ENCODE measurements at places on chromosomes 6 and 20. TPM values are rescaled to one million over a fixed set of nuclear protein-coding genes. Genes with fewer than 3 reads are reported as not detected.
A peak's percentile ranks its signal among the peaks of the same experiment; 100 is the strongest.

Gene ADGRG6
- total RNA-seq = 0.35 TPM

Gene CLPSL2
- total RNA-seq = not detected

Gene TMC2
- total RNA-seq = not detected

Gene DYNLT2
- 1.4 TPM for total RNA-seq

Gene SLC35F1
- not detected for total RNA-seq

Gene GSTA1
- total RNA-seq = not detected

Gene FNDC11
- total RNA-seq = 0.13 TPM

Gene HLA-DPB1
- total RNA-seq = 20.8 TPM

Gene ENPP3
- total RNA-seq = 1.3 TPM

Gene SLC22A7
- not detected for total RNA-seq

Gene BPIFB2
- not detected for total RNA-seq

GRCh38 chr6:52389626-52390360 lies 27.8 kb downstream of the PAQR8 start:
- no peaks in the 10 kb centered on the region for H3K36me3 ChIP-seq
- peaks cover 66% of the 10 kb centered on the region for H3K4me1 ChIP-seq
- peak overlapping the region; percentile 33 for H3K4me3 ChIP-seq
- peak overlapping the region; percentile 55 for H3K27ac ChIP-seq
- H3K27me3 ChIP-seq = no peaks in the 10 kb centered on the region
- peak; percentile 60 for DNase-seq

DNA sequence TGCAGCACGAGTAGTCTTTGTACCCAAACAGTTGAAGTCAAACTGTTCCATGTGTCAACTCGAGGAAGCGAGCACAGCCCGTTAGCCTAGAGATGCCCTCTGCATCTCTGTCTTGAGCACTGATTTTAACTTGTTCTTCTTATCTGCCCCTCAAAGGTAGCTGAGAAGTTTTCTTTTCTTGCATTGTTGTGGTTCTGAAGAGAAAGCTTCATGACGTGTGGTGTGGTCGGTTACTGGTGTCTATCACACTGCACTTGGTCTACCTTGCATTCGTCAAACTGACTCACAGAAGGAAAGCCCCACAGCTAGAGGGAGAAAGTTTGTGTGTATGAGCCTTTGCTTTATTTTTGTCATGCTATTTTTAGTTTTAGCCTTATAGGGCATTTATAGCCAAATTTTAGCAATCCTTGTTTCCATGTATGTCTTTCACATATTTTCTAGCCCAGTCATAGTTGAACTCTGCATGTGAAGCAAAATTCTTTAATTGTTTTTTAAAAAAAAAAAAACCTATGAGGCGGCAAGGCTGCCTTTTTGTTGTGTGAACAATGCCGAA lies 115.1 kb downstream of the JAG1 start:
- no peak for DNase-seq
- no peaks in the 10 kb centered on the region for H3K36me3 ChIP-seq
- no peak overlapping the region for H3K4me3 ChIP-seq
- H3K27me3 ChIP-seq = no peaks in the 10 kb centered on the region
- H3K4me1 ChIP-seq = no peaks in the 10 kb centered on the region

- H3K27me3 ChIP-seq = no peaks in the 10 kb centered on the region
- no peak overlapping the region for H3K27ac ChIP-seq
- H3K4me3 ChIP-seq = no peak overlapping the region
Measured at GRCh38 chr6:61989616-61990015, 296.4 kb downstream of the KHDRBS2 start.

- H3K36me3 ChIP-seq = no peaks in the 10 kb centered on the region
- no peak for DNase-seq
- H3K27me3 ChIP-seq = peaks cover 3% of the 10 kb centered on the region
- H3K27ac ChIP-seq = no peak overlapping the region
Measured at GRCh38 chr6:36650848-36651478, 27.6 kb upstream of the CDKN1A start.

DNA sequence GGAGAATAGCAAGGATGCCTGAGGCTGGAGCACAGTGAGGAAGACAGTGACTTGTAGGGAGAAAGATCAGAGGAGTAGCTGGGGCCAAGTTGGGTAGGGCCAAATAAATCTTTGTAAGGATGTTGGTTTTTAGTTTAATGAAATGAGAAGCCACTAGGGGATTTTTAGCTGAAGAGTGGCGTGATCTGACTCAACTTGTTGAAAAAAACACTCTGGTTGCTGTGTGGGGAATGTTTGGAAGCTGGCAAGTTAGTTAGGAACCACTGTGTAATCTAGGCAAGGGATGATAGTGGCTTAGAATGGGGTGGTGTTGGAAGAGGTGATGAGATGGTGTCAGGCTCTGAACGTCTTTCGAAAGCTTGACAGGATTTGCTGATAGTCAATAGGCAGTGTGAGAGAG lies 176.1 kb upstream of the HDDC2 start:
- H3K4me3 ChIP-seq = no peak overlapping the region
- H3K27ac ChIP-seq = no peak overlapping the region
- no peaks in the 10 kb centered on the region for H3K36me3 ChIP-seq
- DNase-seq = no peak
- H3K4me1 ChIP-seq = no peaks in the 10 kb centered on the region
- H3K27me3 ChIP-seq = no peaks in the 10 kb centered on the region

GRCh38 chr20:58901488-58902402 lies 49.2 kb downstream of the GNAS start:
- no peaks in the 10 kb centered on the region for H3K27me3 ChIP-seq
- H3K36me3 ChIP-seq = peaks cover 34% of the 10 kb centered on the region
- no peak for DNase-seq
- H3K4me1 ChIP-seq = peaks cover 8% of the 10 kb centered on the region

DNA sequence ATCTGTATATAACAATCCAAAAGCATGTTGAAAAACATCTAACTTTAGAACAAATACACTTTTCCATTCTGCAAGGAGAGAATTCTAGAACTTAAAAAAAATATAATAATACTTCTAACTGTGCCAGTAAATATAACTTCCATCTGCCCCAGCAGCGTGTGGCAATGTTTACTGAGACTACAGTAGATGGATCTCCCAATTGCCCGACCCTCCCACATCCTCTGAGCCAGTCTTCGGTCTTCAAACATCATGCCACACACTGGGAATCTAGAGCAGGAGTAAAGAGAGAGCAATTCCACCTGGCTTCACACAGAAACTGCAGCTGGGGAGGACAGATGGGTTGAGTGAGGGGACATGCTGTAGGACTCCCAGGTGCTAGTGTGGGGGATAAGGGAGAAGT lies 121.3 kb upstream of the NHSL1 start:
- no peak overlapping the region for H3K27ac ChIP-seq
- no peaks in the 10 kb centered on the region for H3K27me3 ChIP-seq
- no peak overlapping the region for H3K4me3 ChIP-seq
- no peaks in the 10 kb centered on the region for H3K4me1 ChIP-seq

DNA sequence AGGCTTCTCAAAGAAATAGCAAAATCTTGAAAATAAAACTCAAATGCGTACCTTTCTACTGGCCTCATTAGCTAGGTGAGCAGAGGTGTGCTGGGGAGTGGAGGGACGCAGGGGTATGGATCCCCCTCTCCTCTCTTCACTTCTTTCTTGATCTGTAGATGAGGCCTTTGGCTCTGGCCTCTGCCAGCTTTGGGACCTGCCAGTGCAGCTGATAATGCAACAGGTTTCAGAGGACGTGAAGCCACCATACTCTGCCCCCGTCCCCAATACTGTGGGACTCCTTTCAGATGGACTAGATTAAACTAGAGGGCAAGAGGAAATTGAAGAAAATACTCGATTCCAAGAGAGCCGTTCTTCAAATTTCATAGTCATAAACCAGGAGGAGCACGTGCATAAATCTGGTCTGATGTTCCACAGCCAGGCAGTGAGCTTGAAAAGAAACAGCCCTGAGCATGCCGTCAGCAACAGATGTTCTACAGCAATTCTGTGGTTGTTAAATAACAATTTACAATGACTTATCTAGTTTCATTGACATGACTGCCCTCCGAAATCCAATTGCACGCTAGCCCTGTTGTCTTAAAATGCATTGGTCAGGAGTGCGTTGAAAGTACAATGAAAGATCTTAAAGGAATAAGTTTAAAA lies 245.3 kb upstream of the FOXQ1 start:
- H3K4me1 ChIP-seq = no peaks in the 10 kb centered on the region
- no peak for DNase-seq
- H3K36me3 ChIP-seq = no peaks in the 10 kb centered on the region
- no peak overlapping the region for H3K27ac ChIP-seq
- H3K4me3 ChIP-seq = no peak overlapping the region
- H3K27me3 ChIP-seq = peaks cover 3% of the 10 kb centered on the region

- H3K4me1 ChIP-seq = no peaks in the 10 kb centered on the region
- no peak overlapping the region for H3K4me3 ChIP-seq
- no peaks in the 10 kb centered on the region for H3K27me3 ChIP-seq
- no peak overlapping the region for H3K27ac ChIP-seq
- no peaks in the 10 kb centered on the region for H3K36me3 ChIP-seq
Measured at GRCh38 chr6:44202972-44203750, 13.6 kb upstream of the MYMX start.

DNA sequence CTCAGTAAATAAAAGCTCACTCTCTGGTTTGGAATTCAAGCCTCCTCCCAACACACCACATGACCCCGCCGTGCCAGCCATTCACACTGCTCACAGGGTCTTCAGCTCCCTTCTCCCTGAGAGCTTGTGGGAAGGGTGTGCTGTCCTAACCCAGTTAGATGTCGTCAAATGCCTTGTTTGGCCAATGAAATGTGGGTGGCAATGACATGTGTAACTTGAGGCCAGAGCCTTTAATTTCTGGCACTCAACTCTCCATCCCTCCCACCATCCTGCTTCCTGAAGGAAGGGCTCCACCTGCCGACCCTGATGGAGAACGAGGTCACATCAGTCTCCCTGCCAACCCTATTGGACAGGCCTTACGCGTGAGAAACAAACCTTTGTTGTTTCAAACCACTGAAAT lies 224.5 kb upstream of the AGPAT4 start:
- H3K27ac ChIP-seq = no peak overlapping the region
- no peaks in the 10 kb centered on the region for H3K36me3 ChIP-seq
- DNase-seq = no peak
- no peaks in the 10 kb centered on the region for H3K4me1 ChIP-seq
- H3K27me3 ChIP-seq = no peaks in the 10 kb centered on the region
- H3K4me3 ChIP-seq = no peak overlapping the region

- peaks cover 12% of the 10 kb centered on the region for H3K4me1 ChIP-seq
- no peak overlapping the region for H3K27ac ChIP-seq
- H3K27me3 ChIP-seq = no peaks in the 10 kb centered on the region
- H3K4me3 ChIP-seq = no peak overlapping the region
- DNase-seq = no peak
Measured at GRCh38 chr20:45325371-45325770, 17.3 kb upstream of the MATN4 start.

DNA sequence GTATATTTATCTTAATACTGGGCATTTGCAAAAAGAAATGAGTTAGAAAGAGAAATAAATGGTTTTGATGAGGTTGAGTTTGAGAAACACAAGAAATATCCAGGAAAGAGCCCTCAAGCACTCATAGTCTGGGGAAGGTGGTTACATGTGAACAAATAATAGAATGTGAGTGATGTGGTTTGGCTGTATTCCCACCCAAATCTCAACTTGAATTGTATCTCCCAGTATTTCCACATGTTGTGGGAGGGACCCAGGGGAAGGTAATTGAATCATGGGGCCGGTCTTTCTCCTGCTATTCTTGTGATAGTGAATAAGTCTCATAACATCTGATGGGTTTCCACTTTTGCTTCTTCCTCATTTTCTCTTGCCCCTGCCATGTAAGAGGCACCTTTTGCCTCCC lies 334.1 kb downstream of the COL12A1 start:
- H3K36me3 ChIP-seq = no peaks in the 10 kb centered on the region
- no peak overlapping the region for H3K27ac ChIP-seq
- DNase-seq = no peak

- no peak for DNase-seq
- H3K4me1 ChIP-seq = no peaks in the 10 kb centered on the region
- no peak overlapping the region for H3K27ac ChIP-seq
Measured at GRCh38 chr6:7100753-7101081, 7.0 kb upstream of the RREB1 start.

DNA sequence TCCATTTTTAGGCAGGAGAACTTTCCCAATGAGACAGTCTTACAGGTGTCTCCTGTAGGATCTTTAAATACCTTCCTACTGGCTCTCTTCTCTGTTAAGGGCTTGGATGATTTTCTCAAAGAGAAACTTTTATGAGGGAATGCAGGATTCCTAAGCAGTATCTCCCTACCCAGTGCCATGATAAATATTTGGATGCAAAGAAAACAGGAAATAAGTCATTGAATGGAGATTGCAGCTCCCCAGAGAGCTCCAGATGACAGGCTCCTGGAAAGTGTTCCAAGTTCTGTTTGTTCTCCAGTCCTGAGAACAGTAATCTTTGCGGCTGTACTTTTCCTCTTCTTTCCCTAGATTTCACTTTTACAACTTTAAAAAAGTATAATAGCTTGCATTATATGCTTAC lies 2.4 kb upstream of the SCGN start:
- no peaks in the 10 kb centered on the region for H3K4me1 ChIP-seq
- no peaks in the 10 kb centered on the region for H3K36me3 ChIP-seq
- H3K27ac ChIP-seq = no peak overlapping the region
- no peak for DNase-seq
- no peak overlapping the region for H3K4me3 ChIP-seq

DNA sequence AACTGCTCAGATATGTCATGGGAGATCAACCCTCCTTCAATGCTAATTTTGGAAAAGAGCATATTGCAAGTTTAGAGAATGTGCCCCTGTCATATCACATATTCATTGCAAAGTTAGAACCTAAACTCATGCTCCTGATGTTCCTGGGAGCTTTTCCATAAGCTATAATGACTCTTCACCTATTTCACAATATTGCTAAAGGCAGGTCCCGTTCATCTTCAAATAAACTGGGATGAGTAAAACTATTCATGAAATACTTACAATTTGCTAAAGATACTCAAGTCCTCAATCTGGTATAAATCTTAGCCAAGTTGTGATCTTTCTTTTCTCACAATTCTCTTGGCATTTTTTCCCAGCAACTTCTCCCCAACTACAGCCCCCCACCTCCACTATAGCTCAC lies 121.7 kb upstream of the TNFAIP3 start:
- DNase-seq = no peak
- H3K27me3 ChIP-seq = no peaks in the 10 kb centered on the region
- no peak overlapping the region for H3K4me3 ChIP-seq
- no peaks in the 10 kb centered on the region for H3K4me1 ChIP-seq
- H3K36me3 ChIP-seq = no peaks in the 10 kb centered on the region

GRCh38 chr6:29943053-29943966 lies 978 bp downstream of the HLA-A start:
- H3K4me1 ChIP-seq = peaks cover 41% of the 10 kb centered on the region
- peak; percentile 32 for DNase-seq
- H3K27ac ChIP-seq = peak overlapping the region; percentile 94

DNA sequence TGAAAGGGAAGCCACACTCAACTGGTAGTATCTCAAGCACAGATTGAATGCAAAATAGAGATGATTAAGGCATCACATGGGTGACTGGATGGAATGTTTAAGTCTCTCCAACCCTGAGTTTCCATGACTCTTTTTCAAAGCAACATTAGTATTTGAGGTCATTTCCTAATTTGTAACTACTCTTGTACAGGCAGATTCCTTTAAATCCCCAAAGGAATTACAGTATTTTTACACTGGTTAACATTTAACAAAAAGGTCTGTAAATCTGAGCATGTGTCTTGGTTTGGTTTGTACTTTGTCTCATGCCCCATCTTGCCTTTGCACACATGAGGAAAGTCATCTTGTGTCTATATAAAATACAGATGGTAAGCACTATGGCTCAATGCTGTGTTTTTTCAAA lies 15.1 kb downstream of the RMND1 start:
- DNase-seq = no peak
- H3K27ac ChIP-seq = no peak overlapping the region
- no peaks in the 10 kb centered on the region for H3K27me3 ChIP-seq
- no peaks in the 10 kb centered on the region for H3K36me3 ChIP-seq
- peaks cover 16% of the 10 kb centered on the region for H3K4me1 ChIP-seq
- H3K4me3 ChIP-seq = no peak overlapping the region
